ENCODE measurements at places on chromosomes 2 and 18.

DNA sequence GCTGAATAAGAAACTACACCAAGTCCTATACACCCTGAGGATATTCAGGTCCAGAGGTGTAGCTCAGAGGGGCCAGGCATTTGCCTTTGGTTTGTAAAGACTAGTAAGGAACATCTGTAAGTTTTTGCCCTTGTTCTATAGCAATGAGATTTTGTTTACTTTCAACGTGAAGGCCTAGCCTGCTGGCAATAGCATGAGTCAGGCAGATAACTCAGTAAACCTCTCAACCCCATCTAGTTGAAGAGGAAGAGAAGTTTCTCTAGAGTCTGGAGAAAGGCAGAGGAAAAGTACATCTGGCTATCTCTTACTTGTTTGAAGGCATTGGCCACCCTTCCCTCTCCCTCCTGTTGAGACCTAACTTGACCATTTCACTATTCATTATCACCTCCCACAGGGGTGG, 70.3 kb upstream of the ZNF521 start:
- no peak for DNase-seq

GRCh38 chr2:60498816-60499429, 54.5 kb downstream of the BCL11A start:
- DNase-seq: no peak

DNA sequence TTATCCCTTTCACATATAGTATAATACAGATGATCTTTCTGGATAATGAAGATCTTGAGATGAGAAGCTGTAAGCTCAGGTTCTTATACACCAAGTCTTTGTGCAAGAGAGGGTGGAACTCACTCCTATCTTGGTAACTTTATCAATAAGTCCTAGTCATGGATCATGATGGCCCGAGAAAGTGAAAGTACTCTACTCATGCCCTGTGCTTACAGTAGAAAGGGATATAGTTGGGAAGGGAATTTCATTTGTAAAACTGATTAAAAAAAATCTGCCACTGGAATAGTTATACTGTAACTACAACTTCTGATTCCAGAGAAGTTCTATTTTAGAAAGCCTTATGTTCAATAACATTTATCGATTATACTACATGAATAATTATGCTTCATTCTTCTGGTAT, 51.8 kb downstream of the MYO3B start:
- no peak for DNase-seq

DNA sequence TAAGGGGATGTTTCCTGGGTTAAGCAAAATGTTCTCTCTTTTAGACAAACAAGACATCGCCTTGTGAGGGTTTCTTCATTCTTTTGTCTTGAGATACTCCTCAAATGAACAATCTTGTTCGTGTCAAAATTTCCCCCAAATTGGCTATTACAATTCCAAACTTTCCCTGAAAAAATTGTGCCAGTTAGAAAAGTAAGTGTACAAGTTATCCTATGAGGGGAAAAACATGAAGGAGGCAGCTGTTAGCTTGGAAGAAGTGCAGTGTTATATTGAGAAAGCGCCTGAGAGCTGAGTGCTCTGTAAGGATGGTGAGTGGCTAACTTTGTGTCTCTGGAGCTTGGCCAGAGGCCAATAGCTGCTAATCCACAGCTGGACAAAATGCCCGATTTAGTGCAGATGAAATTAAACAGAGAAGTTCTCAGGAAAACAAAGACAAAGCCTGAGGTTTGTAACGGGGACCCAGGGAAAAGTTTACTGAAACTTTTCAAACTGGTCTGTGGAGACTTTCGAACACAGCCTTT, 14.1 kb upstream of the PLEKHH2 start:
- DNase-seq: no peak

GRCh38 chr2:111620281-111620680, 263.7 kb downstream of the ANAPC1 start:
- no peak for DNase-seq

DNA sequence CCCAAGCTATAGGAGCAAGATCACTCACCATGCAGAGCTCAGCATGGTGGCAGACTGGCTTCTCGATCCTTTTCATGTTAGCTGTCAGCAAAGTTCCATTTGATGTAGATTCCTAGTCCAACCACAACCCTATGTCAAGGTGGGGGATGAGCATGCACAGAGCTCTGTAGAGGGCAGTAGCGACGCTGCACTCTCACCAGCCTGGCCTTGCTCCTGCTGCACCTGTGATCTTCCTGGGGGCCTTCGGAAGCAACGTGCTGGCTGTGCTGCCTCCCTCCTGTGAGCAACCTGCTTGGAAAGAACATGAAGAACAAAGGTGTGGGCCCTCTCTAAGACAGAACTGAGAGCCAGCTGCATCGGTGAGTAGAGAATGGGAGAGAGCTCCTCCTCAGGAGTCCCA, 479.4 kb upstream of the MYT1L start:
- no peak for DNase-seq

DNA sequence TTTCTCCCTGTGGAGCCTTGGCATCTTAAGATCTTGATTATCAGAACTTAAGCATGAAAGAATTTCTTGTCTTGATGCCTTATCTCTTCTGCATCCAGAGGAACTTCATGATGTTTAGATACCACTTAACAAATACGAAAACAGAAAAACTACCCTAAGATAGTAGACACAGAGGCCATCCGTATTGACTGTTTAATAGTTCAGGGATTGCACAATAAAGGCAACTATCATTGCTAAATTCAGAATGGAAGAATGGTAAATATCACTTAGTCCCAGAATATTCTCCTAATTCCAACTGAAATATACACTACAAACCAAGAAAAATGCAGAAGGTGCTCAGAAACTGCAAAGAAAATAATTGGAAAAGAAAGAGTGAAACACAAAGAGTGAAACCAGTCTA, 214.6 kb upstream of the VWC2L start:
- DNase-seq: no peak

DNA sequence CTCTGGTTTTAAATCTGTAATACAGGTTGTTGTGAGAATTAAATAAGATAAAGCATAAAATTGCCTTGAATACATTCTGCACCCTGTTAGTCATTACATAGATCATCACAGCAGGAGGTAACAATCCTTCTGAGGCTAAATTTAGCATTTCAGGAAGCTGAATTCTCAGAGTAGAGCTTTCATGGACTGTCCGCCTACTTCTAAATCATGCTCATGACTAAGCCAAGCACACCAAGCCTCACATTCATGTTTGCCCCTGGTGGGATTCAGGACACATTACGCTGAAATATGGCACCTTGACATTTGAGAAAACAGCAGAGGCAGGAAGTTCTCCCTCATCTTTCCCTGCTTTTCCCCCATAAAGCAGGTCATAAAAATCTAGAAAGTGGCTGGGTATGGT, 16.6 kb upstream of the PIK3C3 start:
- DNase-seq: no peak

GRCh38 chr2:144518748-144519596, 947 bp downstream of the ZEB2 start:
- DNase-seq: no peak

DNA sequence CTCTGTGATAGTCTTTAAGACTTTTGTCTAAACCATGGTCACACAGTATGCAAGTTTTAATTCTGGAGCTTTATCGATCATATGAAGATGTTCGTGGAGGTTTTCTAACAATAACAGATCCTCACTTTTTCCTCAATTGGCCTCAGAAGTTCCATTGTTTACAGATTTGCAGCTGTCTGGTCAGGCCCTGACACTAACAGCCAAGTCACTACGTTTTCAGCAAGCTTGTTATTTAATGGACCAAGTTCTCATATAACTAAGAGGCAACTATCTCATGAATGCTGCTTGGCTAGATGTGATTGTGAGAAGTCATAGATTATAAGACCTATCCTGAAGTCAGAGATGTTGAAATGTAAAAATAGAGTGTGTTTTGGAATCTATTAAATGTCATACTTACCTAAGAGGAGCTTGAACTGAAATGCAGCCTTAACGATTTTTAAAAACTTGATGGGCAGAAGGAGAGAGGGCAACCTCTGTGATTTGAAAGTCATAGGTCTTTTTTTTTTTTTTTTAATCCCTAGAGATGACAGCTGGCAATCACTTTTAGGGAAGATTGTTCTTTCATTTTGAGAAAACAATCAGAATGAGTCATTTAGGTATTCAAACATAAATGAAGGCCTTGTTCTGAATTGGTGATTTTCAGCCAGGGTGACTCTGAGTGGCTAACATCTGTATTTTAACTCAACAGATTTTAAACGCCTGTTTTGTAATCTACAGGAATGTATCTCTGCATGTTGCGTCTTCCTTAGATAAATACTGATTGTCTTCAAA, 48.4 kb upstream of the NEMP2 start:
- no peak for DNase-seq

- DNase-seq: no peak
These were observed 131.7 kb upstream of the FSHR start for GRCh38 chr2:49286045-49286444.

All from sciatic nerve (tissue), 2 donors.